ENCODE measurements at places on chromosomes 4 and X. TPM values are rescaled to one million over a fixed set of nuclear protein-coding genes. Genes with fewer than 3 reads are reported as not detected.

XG gene
- not detected for total RNA-seq

F8A2 gene
- total RNA-seq = not detected

MGARP gene
- 0.89 TPM for total RNA-seq

DAPP1 gene
- total RNA-seq = not detected

ERAS gene
- not detected for total RNA-seq

HPSE gene
- 1.2 TPM for total RNA-seq

TFDP3 gene
- total RNA-seq = not detected

EPHA5 gene
- total RNA-seq = 0.62 TPM

EVC2 gene
- total RNA-seq = 2.5 TPM

PABPC1L2A gene
- total RNA-seq = not detected

PRRG3 gene
- not detected for total RNA-seq

SPANXD gene
- total RNA-seq = not detected

SPANXA1 gene
- total RNA-seq = not detected

CENPVL1 gene
- not detected for total RNA-seq

GPR34 gene
- total RNA-seq = 0.13 TPM

CAMK2D gene
- 22.6 TPM for total RNA-seq

DMRTC1 gene
- not detected for total RNA-seq

PDZD4 gene
- total RNA-seq = 3.8 TPM

KLB gene
- 0.18 TPM for total RNA-seq

XKRX gene
- total RNA-seq = 0.29 TPM

NAA11 gene
- total RNA-seq = not detected

CFAP299 gene
- not detected for total RNA-seq

TLR7 gene
- total RNA-seq = not detected

CXCR3 gene
- total RNA-seq = not detected

PCDH7 gene
- 0.03 TPM for total RNA-seq

PRSS12 gene
- total RNA-seq = 0.25 TPM

BEND4 gene
- total RNA-seq = not detected

WDR17 gene
- total RNA-seq = 2.0 TPM

PAK3 gene
- not detected for total RNA-seq

MAGEA2B gene
- total RNA-seq = not detected
